Heart right ventricle (tissue), 16 donors: ENCODE measurements at places on chromosomes 13 and 19. TPM values are rescaled to one million over a fixed set of nuclear protein-coding genes. Genes with fewer than 3 reads are reported as not detected.

ZNF230 gene
- polyA plus RNA-seq = 1.4 TPM

LILRB3 gene
- 2.5 TPM for polyA plus RNA-seq

SBSN gene
- not detected for polyA plus RNA-seq

SLC17A7 gene
- 2.0 TPM for polyA plus RNA-seq

KCNN1 gene
- polyA plus RNA-seq = not detected
